Ammon's horn (tissue), 1 donor: ENCODE measurements at places on chromosomes 7 and 10.

DNA sequence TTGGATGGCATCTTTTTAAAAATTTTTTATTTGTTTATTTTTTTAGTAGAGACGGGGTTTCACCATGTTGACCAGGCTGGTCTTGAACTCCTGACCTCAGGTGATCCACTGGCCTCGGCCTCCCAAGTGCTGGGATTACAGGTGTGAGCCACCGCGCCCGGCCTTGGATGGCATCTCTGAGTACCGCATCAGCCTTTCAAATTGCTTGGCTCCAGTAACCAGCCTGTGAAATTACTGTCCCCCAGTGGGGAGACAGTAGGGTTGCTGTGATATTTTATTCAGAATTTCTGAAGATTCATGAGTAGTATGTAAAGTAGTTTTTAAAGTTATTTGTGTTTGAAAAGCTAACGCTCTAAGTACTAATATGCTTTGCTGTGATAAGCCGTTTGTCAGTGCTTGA, 1.2 kb downstream of the NUB1 start:
- DNase-seq: no peak

DNA sequence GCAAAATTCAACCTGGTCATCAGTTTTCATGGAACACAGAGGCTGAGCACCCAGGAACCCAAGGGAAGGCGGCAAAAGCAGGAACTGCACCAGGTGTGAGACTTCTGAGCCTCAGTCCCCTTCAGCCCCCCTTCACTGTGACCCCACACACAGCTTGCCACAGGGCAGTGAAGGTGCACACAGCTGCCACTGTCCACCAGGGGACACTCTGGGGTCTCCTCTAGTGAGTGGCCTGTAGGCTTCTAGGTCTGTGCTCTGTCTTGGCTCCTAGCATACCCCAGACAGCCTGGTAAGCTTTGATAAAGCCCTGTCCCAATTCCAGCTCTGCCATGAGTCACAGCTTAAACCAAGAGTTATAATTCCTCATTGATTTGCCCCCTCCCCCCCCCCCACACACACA, 12.1 kb downstream of the KCNH2 start:
- DNase-seq: no peak

DNA sequence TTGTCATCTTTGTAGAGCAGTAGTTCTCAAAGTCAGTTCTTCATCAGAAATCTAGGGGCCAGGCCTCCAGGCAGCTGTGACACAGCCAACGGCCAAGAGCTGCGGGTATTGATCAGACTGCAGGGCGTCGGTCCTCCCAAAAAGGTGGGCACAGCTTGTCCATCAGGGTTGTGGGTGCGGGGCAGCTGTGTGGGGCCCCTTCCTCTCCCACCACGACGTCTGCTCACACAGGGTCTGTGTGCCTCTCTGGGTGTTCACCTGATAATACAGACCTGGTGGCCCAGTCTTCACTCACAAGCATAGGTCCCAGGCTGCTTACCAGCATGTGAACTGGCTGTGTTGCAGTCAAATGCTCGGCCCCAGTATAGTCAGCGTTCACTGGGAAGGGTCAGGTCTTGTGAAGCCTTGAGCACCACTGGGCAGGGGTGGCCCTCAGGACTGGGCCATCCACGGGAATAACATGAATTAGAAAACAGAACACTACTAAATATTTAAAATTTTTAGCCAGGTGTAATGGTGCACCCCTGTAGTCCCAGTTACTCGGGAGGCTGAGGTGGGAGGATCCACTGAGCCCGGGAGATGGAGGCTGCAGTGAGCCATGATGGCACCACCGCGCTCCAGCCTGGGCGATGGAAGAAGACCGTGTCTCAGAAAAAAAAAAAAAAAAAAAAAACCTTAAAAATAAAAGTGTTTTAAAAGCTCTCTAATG, 102.8 kb upstream of the DIP2C start:
- no peak for DNase-seq

DNA sequence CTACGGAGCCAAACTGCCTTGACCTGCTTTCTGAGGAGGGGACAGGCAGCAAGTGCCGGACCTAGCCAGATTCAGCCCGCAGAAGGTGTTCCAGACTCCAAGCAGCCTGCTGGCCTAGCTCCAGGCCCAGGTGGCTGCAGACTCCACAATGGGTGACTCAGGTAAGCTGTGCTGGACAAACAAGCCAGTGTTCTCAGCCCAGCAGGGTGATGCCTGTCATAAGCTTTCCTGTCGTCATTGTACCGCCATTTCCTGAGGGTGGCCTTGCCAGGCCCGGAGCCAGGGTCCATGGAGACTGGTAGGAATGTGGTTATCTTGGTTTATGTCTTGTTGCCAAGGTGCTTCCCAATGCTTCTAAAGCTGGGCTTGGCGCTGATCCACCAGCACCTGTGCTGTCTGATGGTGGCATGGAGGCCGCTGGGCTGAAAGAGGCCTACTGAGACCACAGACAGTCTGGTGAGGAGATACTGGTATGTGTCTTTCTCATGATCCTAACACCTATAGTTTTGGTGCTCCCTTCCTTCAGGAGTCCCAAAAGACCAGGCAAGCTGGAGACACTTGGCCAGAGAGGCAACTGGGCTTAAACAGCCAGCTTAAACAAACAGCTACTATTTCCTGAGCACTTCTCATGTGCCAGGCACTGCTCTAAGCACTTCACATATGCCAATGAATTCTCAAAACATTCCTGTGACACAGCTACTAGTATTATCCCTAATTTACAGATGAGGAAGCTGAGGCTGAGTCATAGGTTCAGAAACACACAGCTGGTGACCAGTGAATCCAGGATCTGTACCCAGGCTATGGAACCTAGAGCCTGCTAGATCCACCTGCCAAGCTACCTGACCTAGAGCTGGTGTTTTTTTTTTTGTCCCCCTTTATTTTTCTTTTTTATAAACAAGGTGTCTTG, 42.0 kb downstream of the ZC3HC1 start:
- DNase-seq: no peak

- no peak for DNase-seq
Measured at GRCh38 chr7:4406288-4407058, 275.6 kb upstream of the FOXK1 start.

- DNase-seq: peak; percentile 60
Measured at GRCh38 chr7:140646931-140647647, 6.5 kb upstream of the DENND2A start.

DNA sequence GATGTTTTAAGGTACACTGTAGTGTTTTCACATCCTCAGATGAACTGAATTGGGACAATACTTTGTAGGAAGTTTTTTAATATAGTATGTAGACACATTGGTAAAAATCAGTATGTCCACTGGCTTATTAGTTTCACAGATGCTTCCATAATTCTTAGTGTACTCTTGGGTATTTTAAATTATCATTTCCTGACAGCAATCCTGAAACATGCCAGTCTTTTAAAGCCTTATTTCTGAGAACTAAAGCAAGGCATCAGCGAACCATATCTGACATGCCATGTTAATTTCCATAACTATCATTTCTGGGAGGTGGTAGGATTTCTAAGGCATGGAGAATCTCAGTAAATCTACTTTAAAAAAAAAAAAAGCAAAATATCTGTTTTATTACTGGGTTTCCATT, 266.4 kb downstream of the ADK start:
- DNase-seq: no peak

DNA sequence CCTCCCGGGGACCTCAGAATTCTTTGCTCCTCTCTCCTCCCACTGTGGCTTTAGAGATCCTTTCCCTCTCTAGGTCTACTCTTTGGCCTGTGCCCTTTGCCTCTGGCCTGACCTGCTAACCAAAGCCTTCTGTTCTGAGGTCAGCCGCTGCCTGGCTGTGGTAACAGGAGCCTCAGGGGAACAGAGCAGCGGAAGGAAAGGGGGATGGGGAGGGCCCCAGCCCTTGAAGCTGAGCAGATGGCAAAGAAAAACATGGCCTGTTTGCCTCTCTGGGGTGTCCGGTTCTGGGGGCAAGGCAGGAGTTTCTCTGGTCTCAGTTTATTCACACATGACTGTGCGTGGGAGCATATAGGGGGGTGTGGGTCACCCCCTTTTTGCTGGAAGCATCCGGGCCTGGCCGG, 28.2 kb downstream of the COL26A1 start:
- DNase-seq: no peak

- DNase-seq: no peak
Measured at GRCh38 chr7:33721895-33722294, 183.4 kb upstream of the BMPER start.

- no peak for DNase-seq
Measured at GRCh38 chr10:91709394-91709798, 76.5 kb upstream of the PPP1R3C start.

- no peak for DNase-seq
Measured at GRCh38 chr7:156397249-156397648, 243.3 kb upstream of the RNF32 start.

DNA sequence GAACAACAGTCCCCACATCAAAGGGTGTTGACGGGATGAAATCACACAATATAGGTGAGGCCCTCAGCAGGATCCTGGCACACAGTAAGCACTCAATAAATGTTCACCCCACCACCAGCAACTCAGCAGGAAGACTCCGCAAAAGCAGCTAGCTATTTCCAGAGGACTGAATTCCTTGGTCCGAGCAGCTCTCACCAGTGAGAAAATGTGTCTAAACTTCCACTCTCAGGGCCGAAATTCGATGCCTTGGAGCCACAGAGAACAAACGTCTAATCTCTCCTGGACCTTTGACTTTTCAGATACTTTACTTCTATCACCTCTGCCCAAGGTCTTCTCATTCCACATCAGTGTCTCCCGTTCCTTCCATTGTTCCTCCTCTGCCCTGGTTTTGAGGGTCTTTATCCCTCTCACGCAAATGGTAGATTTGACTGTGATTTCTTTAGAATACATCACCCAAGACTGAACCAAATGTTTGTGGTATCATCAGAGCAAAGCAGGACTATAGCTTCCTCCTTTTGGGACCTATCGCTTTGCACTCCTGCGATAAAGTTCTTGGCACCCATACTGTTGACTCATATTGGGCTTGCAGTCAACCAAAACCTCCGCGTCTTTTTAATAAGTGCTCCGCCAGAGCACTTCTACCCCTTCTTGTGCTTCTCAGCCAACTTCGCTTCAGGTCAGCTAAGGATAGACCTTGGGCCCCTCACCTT, 903 bp upstream of the NT5C2 start:
- DNase-seq: no peak

DNA sequence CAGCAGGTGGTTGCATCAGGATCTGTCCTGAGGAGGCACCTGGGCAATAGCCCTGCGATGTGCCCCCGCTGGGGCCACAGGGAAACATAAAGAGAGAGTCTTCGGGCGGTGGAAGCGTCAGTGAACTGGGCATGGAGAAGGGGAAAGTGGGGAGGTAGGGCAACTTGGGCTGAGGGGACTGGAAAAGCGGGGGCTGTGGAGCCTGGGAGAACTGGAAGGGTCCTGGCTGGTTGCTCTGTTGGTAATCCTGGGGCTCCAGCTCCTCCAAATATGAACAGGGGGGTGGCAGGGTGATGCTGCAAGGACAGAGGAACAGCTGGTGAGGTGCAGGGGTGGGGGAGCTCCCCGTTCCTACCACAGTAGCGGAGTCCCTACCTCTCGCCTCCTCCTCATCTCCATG, 5.2 kb downstream of the NOBOX start:
- DNase-seq: no peak

DNA sequence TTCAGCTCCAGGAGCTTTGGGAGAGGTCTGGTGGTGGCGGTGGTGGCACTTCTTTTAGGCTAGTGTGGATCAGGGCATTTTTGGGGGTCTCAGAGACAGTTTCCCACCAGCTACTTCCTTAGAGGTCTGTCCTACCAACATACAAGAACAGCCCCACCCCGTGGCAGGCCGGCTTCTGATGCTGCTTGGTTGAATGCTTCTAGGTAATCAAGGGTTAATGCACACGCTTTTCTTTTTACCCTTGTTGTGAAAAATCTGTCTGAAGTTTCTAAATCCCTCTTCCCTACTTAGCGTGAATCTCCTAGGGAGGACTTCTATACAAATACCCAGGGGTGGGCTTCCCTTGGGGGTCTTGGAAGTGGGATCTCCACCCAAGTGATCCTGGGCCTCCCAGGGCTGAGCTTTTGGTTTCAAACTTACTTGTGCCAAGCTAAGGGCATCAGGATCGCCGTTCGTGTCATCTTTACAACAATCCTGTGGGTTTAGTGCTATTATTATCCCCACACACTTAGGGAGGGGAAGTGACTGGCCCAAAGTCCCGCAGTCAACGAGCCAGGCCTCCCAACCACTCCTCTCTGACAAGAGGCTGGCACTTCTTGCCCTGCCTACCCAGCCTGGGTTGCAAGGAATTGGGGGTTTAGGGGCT, 1.7 kb downstream of the SH2B2 start:
- DNase-seq: no peak

DNA sequence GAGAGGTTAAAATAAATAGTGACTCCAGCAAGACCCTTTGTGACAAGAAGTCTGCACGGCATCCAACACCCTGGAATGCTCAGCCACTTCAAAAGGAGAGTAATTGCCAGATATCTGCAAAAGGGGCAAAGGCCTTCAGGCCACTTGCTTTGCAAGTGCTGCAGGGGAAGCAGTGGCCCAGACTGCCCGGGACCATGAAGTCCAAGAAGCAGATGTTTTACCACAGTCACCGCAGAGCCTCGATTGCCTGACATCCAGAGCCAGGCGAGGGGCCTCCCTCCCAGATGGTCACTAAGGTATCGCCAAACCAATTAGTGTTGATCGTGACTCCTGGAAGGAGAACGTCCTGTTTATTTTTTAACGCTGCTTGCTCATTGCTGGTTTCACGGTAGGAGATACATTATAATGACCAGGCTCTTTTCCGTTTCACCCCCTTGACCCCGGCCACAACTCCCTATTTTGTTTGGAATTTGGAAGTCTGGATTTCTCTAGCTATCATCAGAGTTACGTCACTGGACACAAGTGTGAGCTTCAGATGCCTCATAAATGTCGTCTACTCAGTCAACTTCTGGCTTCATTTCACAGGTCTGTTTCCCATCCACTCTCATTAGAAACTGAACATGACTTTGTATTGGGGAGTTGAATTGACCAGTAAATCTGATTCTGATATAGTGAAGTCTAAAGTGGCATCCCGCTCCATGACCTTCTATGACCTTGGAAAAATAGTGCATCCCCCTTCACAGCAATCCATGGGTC, 276.2 kb downstream of the WDR11 start:
- DNase-seq: no peak

GRCh38 chr10:12826800-12827372, 174.6 kb downstream of the CCDC3 start:
- no peak for DNase-seq

GRCh38 chr7:76386691-76387260, 22.7 kb downstream of the SSC4D start:
- DNase-seq: no peak

- DNase-seq: no peak
Measured at GRCh38 chr7:131878777-131879176, 322.3 kb upstream of the PODXL start.
